ENCODE measurements at places on chromosomes 7 and 10.

DNA sequence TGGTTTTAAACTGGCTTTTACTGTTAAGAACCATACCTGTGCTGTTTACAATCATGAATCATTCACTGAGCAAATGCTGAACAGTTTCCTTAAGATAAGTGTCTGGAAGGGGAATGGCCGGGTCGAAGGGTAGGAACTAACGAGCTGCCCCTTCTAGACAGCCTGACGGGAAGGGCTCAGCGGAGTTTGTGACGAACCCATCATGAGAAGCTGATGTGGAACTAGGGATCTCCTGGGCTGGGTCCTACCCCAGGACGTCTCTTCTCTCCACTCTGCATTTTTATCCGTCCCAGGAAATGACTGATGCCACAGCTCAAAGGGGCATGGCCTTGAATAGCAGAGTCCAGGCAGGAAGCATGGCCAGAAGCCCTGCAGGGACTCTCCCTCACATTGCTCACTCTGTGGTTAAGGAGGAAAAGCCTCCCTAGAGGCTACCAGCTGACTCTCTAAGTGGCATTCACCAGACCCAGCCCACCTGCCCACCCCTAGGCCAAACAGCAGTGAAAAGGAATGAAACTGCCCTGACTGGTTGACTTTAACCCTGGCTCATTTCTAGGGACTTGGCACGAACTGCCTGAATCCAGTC is 112.0 kb downstream of the PFKFB3 start:
- DNase-seq = no peak
- H3K36me3 ChIP-seq = no peaks in the 10 kb centered on the region
- H3K27me3 ChIP-seq = peaks cover 55% of the 10 kb centered on the region

GRCh38 chr7:14191686-14192098 is 202.2 kb upstream of the ETV1 start:
- DNase-seq = no peak
- no peaks in the 10 kb centered on the region for H3K27me3 ChIP-seq
- H3K4me3 ChIP-seq = no peak overlapping the region
- no peaks in the 10 kb centered on the region for H3K4me1 ChIP-seq
- no peaks in the 10 kb centered on the region for H3K36me3 ChIP-seq

DNA sequence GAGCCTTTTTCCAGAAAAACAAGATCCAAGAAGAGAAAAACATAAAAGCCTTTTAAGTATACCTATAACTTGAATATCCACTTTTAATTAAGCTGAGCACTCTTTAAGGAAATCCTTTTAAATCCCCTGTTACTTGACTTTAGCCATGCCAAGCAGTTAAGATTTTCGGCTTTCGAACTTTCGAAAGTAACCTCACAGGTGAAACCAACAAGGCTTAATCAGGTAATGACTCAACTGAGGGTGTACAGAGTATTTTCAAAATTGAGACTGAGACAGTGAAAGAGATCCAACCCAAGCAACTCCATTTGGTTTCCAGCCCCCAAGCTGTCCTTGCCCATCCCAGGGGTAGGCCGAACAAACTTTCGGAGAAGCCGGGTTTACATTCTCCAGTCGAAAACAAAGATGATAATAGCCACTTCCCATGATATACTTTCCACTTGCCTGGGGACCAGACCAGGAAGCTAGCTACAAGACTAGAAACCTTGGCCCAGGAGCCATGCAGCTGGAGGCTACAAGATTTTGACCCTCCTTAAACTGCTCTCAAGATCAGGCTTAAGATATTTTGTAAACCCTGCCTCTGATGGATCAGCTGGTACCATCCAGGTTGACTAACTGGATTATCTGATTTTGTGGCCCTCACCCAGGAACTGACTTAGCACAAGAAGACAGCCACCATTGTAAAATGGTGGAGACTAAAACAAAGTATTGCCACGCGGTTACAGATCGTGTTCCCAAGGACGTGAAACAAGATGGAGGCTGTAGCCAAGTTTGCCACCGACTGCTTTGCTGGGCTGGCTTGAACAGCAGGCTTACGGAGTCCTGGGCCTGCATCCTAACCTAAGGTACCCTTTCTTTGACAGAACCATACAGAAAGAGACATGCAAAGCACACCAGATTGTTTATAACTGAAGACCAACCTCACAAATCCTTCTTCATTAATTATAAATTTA is 32.3 kb downstream of the C1GALT1 start:
- H3K27ac ChIP-seq = no peak overlapping the region
- no peaks in the 10 kb centered on the region for H3K27me3 ChIP-seq
- peaks cover 25% of the 10 kb centered on the region for H3K36me3 ChIP-seq
- no peaks in the 10 kb centered on the region for H3K4me1 ChIP-seq
- H3K4me3 ChIP-seq = no peak overlapping the region

GRCh38 chr10:109737626-109738025 is 185.7 kb downstream of the XPNPEP1 start:
- H3K27me3 ChIP-seq = no peaks in the 10 kb centered on the region
- no peak for DNase-seq
- H3K36me3 ChIP-seq = no peaks in the 10 kb centered on the region
- H3K4me3 ChIP-seq = no peak overlapping the region
- H3K27ac ChIP-seq = no peak overlapping the region

- no peaks in the 10 kb centered on the region for H3K27me3 ChIP-seq
- no peak overlapping the region for H3K4me3 ChIP-seq
- no peak for DNase-seq
- no peaks in the 10 kb centered on the region for H3K4me1 ChIP-seq
Observed at GRCh38 chr7:90173127-90173844, 19.0 kb downstream of the STEAP1 start.

DNA sequence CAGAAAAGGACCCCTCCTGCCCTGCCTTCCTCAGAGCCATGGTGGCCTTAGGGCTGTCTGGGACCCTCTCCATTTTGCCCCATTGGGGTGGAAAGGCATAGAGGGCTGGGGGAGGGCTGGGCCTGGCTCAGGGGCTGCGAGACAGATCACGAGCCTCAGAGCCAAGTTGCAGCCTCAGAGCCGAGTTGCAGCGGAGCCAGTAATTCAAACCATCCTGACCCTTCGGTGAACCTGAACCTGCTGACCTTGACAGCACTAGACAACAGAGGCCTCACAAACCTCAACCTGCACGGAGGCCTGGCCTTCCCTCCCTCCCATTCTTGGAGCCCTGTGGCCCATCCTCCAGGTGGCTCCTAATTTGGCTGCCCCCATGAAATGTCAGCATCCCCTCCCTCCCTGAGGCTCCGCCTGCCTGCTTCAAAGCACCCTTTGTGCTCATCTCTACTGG is 45.4 kb downstream of the PAX2 start:
- H3K36me3 ChIP-seq = no peaks in the 10 kb centered on the region
- H3K4me1 ChIP-seq = no peaks in the 10 kb centered on the region
- no peak for DNase-seq
- no peak overlapping the region for H3K4me3 ChIP-seq
- no peaks in the 10 kb centered on the region for H3K27me3 ChIP-seq
- no peak overlapping the region for H3K27ac ChIP-seq

DNA sequence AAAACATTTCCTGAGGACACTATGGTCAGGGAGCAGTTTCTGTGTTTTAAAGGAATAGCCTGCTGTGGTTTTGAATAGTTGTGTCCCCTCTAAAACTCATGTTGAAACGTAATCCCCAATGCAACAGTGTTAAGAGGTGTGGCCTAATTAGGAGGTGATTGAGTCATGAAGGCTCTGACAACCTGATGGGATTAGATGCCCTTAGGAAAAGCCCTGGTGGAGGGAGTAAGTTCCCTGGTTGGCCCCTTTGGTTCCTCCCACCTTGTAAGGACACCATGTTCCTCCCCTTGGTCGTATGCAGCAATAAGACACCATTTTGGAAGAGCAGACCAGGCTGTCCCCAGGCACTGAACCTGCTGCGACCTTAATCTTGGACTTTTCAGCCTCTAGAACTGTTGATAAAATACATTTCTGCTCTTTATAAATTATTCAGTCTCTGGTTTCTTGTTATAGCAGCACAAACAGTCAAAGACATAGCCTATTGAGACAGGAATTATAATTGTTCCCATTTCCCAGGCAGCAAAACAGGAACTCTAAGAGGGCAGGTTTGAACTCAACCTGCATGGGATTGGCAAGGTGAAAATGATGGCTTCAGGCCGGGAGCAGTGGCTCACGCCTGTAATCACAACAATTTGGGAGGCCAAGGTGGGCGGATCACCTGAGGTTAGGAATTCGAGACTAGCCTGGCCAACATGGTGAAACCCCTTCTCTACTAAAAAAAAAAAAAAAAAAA is 20.5 kb upstream of the TNS3 start:
- H3K36me3 ChIP-seq = no peaks in the 10 kb centered on the region
- no peak for DNase-seq
- no peak overlapping the region for H3K4me3 ChIP-seq

- DNase-seq = no peak
- H3K27ac ChIP-seq = no peak overlapping the region
- no peaks in the 10 kb centered on the region for H3K27me3 ChIP-seq
Observed at GRCh38 chr10:11328264-11329061, 283.0 kb downstream of the USP6NL start.

GRCh38 chr7:21486511-21486910 is 56.3 kb upstream of the DNAH11 start:
- no peak overlapping the region for H3K4me3 ChIP-seq
- no peaks in the 10 kb centered on the region for H3K4me1 ChIP-seq
- no peaks in the 10 kb centered on the region for H3K36me3 ChIP-seq
- H3K27me3 ChIP-seq = no peaks in the 10 kb centered on the region

DNA sequence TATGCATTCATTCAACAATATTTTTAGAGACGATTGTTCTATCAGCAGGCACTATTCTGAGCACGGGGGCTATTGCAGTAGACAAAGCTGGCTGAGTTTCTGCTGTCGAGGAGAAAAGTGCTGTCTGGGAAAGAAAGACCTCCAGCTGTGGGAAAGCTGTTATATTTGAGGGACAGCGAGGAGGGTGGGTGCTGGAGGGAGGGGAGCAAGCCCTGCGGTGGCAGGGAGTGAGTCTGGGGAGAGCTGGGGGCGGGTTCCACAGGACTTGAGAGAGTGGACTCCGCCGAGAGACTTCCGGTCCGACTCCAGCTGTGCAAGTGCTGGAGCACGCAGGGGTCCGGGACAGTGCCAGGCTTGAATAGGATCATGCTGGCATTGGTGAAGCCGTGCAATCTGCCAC is 602.1 kb upstream of the FOXK1 start:
- H3K36me3 ChIP-seq = no peaks in the 10 kb centered on the region
- H3K27me3 ChIP-seq = peaks cover 32% of the 10 kb centered on the region
- H3K4me1 ChIP-seq = no peaks in the 10 kb centered on the region
- DNase-seq = no peak
- no peak overlapping the region for H3K27ac ChIP-seq
- no peak overlapping the region for H3K4me3 ChIP-seq

- H3K36me3 ChIP-seq = no peaks in the 10 kb centered on the region
- no peaks in the 10 kb centered on the region for H3K4me1 ChIP-seq
- no peak overlapping the region for H3K4me3 ChIP-seq
- H3K27me3 ChIP-seq = peaks cover 29% of the 10 kb centered on the region
- DNase-seq = no peak
- no peak overlapping the region for H3K27ac ChIP-seq
Observed at GRCh38 chr7:50544992-50545391, 20.2 kb downstream of the DDC start.

DNA sequence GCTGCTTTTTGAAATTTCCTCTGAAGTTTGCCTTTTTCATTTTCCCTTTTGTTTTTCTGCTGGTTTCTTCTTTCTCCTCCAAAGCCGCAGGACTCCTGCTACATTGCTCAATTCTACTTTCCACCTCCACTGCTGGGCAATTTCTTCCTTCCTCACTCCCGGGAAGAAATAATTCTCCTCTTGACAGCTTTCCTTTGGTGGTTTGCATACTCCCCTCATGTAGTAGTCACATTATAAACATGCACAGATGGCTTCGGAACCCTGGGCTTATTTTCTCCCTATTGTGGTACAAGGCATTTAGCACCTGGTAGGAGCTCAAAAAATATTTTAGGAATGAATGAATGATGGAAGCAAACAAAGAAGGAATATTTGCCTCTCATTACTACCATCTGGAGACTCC is 977.2 kb downstream of the LRMDA start:
- no peak overlapping the region for H3K4me3 ChIP-seq
- H3K27ac ChIP-seq = no peak overlapping the region
- DNase-seq = no peak
- H3K27me3 ChIP-seq = no peaks in the 10 kb centered on the region

DNA sequence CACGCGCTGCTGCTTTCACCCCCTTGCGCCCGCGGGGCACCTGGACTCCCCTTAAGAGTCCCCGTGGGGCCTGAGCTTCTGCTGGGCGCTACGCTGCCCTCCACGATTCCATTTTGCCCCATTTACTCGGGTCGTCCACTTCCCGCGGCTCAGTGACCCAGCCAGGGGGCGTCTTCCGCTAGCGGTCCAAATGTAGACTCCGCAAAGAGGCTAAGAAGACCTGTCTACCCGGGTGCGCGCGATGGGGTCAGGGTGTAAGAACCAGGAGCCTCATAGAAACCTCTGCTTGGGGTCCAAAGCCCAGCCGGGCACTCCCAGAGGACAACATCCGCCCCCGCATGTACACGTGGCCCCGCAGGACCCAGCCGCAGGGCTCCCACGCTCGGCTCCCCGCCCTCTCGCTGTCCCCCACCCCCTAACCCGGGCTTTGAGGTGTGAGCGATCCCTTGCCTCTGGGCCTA is 5.2 kb upstream of the HMX2 start:
- H3K27me3 ChIP-seq = no peaks in the 10 kb centered on the region
- H3K27ac ChIP-seq = no peak overlapping the region
- peaks cover 14% of the 10 kb centered on the region for H3K4me1 ChIP-seq
- H3K4me3 ChIP-seq = no peak overlapping the region

GRCh38 chr10:27558612-27559020 is 54.5 kb downstream of the RAB18 start:
- no peak overlapping the region for H3K4me3 ChIP-seq
- H3K36me3 ChIP-seq = no peaks in the 10 kb centered on the region
- no peaks in the 10 kb centered on the region for H3K4me1 ChIP-seq
- peak; percentile 60 for DNase-seq
- H3K27me3 ChIP-seq = no peaks in the 10 kb centered on the region
- no peak overlapping the region for H3K27ac ChIP-seq

DNA sequence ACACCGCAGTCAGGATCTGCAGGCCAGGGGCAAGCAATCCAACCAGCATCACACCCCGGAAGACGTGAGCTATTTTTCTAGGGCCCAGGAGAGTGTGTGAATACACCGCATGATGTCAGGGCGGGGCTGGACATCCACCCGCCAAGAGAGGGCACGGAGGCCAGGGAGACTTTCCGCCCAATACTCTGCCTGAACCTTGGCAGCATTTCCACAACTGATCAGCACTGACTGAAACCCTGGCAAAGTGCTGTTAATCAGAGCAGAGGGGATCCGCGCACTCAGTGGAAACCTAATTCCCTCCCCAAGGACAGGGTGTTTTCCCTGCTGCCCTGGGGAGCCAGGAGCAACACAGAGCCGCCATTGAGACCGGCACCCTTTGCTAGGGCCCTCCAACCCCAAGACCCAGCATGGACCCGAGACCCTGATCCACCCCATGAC is 8.2 kb downstream of the MAD1L1 start:
- no peak overlapping the region for H3K27ac ChIP-seq
- H3K36me3 ChIP-seq = peaks cover 85% of the 10 kb centered on the region
- no peaks in the 10 kb centered on the region for H3K27me3 ChIP-seq
- DNase-seq = no peak
- peaks cover 6% of the 10 kb centered on the region for H3K4me1 ChIP-seq

DNA sequence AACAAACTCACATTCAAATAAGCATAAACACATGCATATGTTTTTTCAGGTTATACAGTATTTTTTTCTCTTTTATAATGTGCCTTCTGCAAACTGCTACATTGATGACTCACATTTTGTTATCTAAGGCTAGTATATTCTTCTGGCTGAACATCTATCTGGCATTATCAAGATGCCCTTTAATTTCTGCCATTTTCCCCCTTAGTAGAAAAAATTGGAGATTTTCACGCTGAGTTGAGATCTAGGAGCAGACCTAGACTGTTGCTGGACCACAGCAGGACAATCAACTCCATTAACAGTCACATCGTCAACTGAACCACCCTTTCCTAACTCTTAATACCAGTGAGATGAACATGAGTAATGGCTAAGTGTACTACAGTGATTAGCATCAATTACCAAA is 41.6 kb downstream of the ERCC6 start:
- DNase-seq = no peak
- H3K4me3 ChIP-seq = no peak overlapping the region
- no peaks in the 10 kb centered on the region for H3K36me3 ChIP-seq
- H3K27ac ChIP-seq = no peak overlapping the region

All from K562 (cell line).